NCI-H2227 treated with DMSO at 0.1 percent for 48 hours (cell line): ENCODE measurements at places on chromosomes 4 and X.

GRCh38 chrX:7270933-7271332, 123.0 kb upstream of the PUDP start:
- DNase-seq: no peak

DNA sequence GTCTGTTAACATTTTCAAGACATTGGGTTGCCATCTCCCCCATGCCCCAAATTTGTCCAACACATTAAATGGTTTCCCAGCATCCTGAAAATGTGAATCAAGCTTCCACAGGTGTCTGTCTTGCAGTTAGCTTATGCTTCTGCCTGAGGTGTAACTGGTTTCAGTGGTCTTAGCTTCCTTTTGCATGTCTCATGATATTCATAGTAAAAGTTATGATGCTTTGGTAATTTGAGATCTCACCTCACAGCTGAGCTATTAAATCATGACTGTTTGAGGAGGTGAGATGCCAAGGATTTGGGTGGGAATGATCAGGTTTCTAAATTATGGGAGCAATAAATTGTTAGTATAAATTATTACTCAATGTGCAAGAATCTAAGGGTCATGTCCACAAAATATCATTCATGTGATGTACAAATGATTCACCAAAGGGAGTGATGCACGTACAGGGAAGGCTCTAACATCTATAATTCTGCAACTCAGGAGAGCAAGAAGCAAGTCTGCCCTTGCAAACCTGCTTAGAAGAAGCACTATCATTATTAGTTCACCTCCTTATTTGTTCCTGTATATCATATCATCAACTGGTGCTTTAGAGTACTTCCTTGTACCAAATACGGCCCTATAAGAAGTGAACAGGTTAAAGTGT, 17.1 kb upstream of the RAI2 start:
- DNase-seq: no peak

DNA sequence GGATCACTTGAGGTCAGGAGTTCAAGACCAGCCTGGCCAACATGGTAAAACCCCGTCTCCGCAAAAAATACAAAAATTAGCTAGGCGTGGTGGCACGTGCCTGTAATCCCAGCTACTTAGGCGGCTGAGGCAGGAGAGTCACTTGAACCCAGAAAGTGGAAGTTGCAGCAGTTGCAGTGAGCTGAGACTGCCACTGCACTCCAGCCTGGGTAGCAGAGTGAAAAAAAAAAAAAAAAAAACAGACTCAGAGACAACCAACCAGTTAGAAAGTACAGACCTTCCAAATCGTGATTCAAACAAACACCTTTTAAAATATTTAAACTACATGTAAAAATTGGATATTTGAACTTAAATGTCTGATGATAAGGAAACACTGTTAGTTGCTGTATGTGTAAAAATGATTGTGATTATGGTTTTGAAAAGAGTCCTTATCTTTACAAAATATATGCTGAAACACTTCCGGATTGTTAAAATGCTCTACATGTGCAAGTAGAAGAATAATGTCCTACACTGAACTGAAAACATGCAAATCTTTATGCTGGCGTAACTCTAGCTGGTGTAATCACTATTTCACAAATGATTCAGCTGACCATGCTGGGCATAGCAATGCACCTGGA, 37.8 kb downstream of the SH3KBP1 start:
- no peak for DNase-seq

DNA sequence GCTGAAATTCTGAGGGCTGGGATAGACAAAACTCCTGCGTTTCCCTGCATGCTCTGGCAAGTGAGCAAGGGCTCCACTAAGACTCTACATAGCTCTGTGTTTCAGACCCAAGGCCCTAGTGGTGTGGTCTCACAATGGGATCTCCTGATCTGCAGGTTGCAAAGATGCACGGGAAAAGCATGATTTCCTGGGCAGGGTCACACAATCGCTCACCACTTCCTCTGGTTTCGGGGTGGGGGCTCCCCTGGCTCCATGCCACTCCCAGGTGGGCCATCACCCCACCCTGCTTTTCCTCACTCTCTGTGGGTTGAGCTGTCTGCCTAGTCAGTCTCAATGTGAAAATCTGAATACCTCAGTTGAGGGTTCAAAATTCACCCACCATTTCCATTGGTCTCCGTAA, 111.5 kb downstream of the KLF8 start:
- no peak for DNase-seq

GRCh38 chrX:56569378-56570057, 6.1 kb downstream of the UBQLN2 start:
- no peak for DNase-seq

GRCh38 chr4:154722262-154722661, 21.5 kb upstream of the LRAT start:
- DNase-seq: no peak

DNA sequence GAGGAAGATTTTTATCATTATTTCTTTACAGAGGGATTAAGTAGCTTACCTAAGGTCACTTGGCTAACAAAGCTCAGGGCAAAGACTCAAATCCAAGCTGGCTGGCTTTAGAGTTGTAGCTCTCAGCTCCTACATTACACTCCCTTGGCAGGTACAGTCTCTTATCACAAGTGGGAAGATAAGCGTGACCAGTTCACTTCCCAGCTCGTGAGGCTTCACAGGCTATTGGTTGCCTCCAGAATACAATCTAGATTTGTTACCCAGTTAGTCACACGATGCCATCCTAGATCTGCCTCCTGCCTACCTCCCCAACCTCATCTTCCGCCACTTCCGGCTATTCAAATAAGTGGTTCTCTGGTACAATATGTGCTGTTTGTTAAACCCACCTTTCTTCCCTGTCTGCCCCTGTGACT, 3.7 kb downstream of the MMRN1 start:
- DNase-seq: no peak

GRCh38 chr4:98626350-98626749, 32.1 kb downstream of the TSPAN5 start:
- no peak for DNase-seq

- no peak for DNase-seq
Measured at GRCh38 chrX:100085846-100086245, 324.2 kb downstream of the PCDH19 start.

DNA sequence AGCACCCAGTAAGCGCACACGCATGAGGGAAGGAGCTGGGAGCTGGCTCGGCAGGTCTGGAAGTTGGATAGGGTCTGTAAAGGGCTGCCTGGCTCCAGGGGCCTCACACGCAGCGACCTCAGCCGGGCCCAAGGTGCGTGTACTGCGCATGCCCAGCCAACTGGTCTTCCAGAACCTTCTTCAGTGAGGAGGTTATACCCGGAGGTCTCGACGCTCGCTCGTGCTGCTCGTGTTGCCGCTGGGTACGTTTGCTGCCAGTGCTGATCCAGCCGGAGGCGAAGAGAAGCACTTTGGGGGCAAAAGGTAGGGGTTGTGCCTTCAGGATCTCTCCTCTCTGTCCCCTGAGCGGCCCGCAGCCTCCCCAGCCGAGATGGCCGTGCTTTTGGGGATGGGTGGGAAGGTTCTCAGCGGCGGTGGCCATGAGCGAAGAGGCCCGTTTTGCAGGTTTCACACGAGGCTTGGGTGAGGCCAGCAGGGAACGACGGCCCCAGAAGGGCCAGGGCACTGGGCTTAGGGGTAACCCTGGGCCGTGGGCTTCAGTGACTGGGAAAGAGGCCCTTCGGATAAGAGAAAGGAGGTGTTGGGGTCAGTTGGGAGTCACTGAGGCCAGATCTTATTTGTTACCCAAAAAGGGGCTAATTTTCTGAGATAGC, 3.8 kb upstream of the CXCL9 start:
- no peak for DNase-seq

DNA sequence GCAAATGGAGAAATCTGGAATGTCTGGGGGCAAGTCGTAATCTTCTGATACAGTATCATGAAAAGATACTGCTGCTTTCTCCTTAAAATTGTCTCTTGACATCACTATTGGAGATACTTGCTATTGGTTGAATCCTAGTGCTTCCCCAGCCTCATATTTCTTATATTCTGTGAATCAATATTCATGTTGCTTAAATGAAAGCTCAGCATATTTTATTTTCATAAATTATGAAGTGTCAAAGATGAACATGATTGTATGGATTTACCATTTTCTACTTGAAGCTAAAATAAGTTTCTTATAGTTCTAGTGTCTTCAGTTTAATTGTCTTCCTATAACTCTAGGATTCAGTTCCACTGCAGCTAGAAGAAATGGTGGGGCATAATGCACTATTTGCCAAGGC, 29.6 kb upstream of the MBNL3 start:
- DNase-seq: no peak

- DNase-seq: peak; percentile 81
Measured at GRCh38 chrX:47936224-47936939, 67.4 kb downstream of the ZNF182 start.

DNA sequence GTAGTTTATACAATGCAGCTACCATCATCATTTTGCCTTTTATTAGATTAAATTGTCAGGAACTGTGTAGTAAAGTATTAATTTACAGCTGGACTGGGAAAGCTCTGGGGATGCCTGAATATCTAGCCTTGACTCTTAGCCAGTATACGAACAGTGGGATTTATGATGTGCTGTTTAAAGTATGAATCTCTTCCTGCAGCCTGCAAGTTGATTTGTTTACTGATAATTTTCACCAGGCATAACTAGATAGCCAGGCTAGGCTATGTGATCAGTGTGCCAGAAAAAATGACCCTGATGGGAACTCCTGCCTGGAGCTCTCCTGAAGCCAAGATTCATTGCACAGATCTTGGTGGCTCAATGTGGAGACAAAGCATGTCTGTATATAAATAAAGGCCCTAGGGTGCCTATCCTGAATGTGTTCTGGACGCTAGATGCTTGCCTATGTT, 119.2 kb downstream of the SCLT1 start:
- no peak for DNase-seq
